ENCODE measurements at places on chromosomes 13 and 19. TPM values are rescaled to one million over a fixed set of nuclear protein-coding genes. Genes with fewer than 3 reads are reported as not detected.

FCER2 gene
- total RNA-seq = not detected

GRCh38 chr13:109717686-109718085, 68.7 kb downstream of the IRS2 start:
- no peak for DNase-seq

GRCh38 chr19:20167020-20167644, at the start of gene ZNF486:
ZNF486 (plus strand) TSS chr19:20167214; CDS start chr19:20167331, 117 bp downstream.
- DNase-seq = peak; percentile 85

- peak; percentile 90 for DNase-seq
Observed at GRCh38 chr13:34863360-34864135, 78.5 kb upstream of the NBEA start.
